Fibroblast of skin of right biceps (primary cell): ENCODE measurements at places on chromosomes 5 and 9.
A peak's percentile ranks its signal among the peaks of the same experiment; 100 is the strongest.

GRCh38 chr5:133299021-133299420 lies 247.2 kb downstream of the HSPA4 start:
- no peak for DNase-seq

- peak; percentile 21 for DNase-seq
Observed at GRCh38 chr5:167507463-167508233, 783.8 kb upstream of the WWC1 start.

- no peak for DNase-seq
Observed at GRCh38 chr9:99421369-99421768, 199.3 kb downstream of the SEC61B start.

DNA sequence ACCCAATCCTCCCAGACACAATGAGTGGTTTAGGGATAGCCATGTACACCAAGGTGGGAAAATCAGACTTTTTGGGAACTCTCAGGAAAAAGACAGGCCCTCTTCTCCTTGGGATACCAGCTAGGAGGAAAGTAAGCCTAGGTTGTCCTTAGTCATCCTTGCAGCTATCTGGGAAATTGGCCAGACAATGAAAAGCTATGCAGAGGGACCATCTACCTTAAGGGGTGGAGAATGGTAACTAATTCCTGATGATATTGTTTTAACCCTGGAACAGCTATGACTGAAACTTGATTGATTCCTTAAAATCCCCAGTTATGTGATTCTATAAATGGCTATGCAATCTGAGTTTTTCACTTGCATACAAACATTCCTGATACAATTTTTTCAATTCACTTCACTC lies 88.9 kb upstream of the BNC2 start:
- DNase-seq, result peak; percentile 84

GRCh38 chr9:84670138-84671041 lies 861 bp downstream of the NTRK2 start:
- DNase-seq, result peak; percentile 12
